SHP77 treated with DMSO at 0.1 percent for 48 hours (cell line): ENCODE measurements at places on chromosomes 2 and 18.

- no peak for DNase-seq
Observed at GRCh38 chr2:109686921-109687320, 72.8 kb downstream of the SOWAHC start.

GRCh38 chr18:49638209-49638785, 76.4 kb downstream of the LIPG start:
- DNase-seq, result no peak

DNA sequence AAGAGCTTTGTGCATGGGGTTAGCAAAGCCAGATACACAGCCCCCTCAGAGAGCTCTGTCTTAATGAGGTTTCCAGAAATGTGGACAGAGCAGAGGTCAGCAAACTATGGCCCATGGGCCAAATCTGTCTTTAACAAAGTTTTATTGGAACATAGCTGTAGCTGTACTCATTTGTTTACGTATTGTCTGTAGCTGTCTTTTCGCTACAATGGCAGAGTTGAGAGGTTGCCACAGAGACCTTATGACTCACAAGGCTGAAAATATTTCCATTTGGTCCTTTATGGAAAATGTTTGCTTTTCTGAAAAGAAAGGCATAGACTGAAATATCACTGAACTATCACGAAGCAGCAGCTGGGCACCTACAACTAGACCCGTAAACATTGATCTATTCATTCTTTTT, 841.8 kb downstream of the SLC4A3 start:
- no peak for DNase-seq

- DNase-seq, result peak; percentile 99
Observed at GRCh38 chr2:6103949-6104348, 411.8 kb downstream of the SOX11 start.

GRCh38 chr2:158967731-158968395, 577 bp upstream of the TANC1 start:
- no peak for DNase-seq

- DNase-seq, result no peak
Observed at GRCh38 chr18:23964282-23965238, 50.0 kb upstream of the TTC39C start.

- no peak for DNase-seq
Observed at GRCh38 chr2:218000136-218000535, 2.7 kb downstream of the TNS1 start.

DNA sequence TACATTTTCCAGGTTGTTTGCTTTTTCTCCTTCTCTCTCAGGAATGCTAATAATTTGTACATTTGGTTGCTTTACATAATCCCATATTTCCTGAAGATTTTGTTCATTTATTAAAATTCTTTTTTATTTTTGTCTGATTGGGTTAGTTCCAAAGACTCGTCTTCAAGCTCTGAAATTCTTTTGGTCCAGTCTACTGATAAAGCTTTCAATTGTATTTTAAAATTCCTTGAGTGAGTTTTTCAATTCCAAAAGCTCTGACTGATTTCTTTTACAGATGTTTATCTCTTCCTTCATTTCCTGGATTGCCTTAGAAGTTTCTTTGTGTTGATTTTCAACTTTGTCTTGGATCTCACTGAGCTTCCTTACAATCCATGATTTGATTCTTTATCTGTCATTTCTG, 50.0 kb downstream of the MBOAT2 start:
- no peak for DNase-seq

DNA sequence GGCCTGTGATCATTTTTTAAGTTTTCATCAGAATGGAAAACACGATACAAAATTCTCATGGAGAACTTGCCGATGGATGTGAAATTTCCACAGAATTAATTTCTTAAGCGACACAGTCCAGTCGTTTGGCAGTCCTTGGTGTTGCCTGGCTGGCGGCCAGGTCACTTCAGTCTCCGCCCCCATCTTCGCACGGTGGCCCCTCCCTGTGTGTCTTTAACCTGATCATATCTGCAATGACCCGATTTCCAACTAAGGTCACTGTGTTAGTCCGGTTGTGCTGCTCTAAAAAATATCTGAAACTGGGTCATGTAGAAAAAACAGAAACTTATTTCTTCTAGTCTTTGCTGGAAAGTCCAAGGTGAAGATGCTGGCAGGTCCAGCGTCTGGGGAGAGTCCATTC, 44.5 kb upstream of the COPS8 start:
- no peak for DNase-seq

DNA sequence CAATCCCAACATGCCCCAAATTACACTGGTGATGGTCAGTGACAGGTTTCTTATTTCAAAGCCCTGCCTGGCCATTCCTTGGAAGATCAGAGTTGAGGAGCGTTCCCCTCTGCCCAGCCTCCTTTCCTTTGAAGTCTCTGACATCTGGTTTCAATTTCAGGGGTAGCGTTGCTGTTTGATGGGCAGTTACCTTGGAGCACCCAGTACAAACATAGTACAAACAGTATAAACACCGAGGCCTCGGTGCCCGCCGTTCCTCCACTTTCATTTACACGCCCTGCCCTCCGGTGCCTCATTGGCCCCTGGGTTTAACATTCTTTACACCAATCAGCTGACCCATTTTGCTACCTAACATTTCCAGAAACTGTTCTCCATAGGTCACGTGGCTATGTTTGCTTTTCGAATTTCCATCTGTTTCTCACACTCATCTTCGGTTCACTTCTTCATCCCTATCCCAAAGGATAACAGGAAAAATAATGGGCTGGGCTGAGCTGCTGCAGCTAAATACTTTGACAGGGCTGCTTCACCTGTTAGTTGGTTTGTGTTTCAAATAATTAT, 65.6 kb downstream of the NRP2 start:
- DNase-seq, result no peak

DNA sequence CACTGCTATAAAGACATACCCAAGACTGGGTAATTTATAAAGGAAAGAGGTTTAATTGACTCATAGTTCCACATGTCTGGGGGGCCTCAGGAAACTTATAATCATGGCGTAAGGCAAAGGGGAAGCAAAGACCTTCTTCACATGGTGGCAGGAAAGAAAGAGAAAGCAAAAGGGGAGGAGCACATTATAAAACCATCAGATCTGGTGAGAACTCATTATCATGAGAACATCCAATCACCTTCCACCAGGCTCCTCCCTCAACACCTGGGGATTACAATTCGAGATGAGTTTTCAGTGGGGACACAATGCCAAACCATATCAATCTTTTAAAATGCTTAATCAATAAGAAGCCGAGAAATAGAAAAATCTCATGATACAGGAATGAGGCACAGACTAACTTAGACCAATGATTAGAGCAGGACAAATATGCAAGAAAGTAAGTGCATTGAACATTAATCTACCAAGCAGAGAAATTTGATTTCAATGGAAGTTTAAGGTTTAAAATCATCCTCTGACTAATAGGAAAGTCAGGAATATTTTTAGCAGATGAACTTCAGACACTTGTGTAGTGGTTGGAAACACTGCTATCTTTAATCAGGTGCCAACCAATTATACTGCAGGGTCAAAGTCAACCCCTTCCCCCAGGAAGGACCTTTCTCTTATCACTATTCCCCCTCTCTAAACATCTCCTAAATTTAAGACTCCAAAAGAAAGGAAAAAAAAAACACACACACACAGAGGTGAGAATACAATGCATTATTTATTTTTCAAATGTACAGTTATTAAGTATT, 259.2 kb downstream of the IRS1 start:
- no peak for DNase-seq

DNA sequence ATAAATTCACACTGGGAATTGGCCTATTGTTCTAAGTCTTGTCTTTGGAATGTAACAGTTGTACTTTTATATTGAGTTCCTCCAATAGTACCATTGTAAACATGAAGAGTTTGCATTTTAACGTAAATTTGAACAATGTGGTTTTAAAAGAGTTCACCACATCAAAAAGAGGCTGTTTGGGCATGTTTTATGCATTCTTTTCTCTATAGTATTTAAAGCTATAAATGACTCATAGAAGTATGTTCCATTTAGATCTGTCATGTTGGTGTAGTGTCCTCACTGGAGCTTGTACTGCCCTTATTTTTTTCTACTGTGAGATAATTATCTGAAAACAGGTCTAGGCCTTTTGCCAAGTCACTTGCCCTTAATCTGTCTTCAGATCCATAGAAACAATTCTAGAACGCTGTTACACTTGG, 141.9 kb downstream of the RHBDD1 start:
- DNase-seq, result no peak

DNA sequence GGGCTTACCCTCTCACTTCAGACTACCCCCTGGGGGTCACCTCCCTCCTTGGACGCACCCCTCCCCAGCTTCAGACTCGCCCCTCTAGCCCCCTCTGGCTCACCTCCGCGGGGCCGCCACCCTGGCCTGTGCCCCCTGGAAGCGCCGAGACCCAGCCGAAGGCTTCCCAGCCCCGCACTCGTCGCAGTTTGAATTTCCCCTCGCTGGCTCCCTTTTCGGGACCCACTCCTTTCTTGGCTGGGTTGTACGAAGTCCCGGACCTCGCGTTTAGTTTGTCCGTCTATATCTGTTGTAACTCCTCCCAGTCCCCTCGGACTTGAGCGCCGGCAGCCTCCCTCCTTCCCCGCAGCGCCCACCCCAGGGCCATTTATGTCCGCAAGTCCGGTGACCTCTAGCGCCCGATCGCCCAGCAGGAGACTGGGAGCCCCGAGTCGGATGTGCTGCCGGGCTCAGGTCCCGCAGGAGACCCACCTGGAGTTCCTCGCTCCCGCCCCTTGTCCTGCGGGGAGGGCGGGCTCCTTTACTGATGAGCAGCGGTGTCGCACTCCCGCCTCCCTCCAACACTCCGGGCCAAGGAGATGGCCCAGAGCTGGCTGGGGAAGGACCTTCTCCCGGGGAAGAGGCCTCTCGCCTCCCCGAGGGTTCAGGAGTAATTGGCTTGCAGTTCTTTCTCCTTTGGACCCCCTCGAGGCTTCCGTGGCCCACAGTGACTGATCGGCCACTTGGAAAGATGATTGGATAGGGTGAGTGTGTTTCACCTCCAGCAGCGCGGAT, 692 bp upstream of the RAX start:
- no peak for DNase-seq

- DNase-seq, result no peak
Observed at GRCh38 chr18:47929681-47930198, 719 bp downstream of the SMAD2 start.

GRCh38 chr2:127576433-127577207, 41.1 kb downstream of the MYO7B start:
- DNase-seq, result no peak

DNA sequence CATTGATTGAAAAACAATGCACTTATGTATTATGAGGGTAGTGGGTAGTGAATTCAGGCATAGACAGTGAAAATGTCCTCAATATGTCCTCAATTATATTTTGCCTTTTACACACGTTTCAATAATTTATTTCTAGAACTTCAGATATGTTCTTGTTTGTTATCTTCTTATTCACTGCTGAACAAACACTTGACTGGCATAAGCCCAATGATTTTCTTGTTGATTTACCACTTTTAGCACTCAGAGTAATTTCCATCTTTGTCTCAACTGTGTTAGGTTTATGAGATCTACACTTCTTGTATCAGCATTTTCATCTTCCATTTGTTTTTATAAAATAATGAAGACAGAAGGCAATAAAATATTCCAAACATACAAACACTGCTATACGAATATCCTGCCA, 61.8 kb upstream of the DCC start:
- no peak for DNase-seq

GRCh38 chr2:147688242-147688641, 156.6 kb upstream of the ACVR2A start:
- DNase-seq, result no peak

GRCh38 chr2:40403233-40403836, 48.6 kb downstream of the SLC8A1 start:
- DNase-seq, result no peak

DNA sequence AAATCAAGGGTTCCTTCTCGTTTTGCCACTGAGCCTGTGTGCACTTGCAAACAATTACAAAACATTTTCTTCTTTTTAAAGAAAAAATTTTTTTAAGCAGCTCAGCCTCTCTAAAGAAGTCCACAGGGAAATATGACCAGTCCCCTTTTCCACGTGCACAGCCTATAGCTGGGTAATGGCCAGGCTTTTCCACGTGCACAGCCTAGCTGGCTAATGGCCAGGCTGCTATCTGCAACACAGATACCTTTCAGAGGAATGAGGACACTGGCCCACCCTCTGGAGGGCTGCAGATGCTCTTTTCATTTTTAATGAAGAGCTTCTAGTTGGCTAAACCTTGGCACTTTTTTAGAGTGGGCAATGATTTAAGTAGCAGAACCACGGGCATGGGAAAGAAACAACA, 46.3 kb downstream of the ASB18 start:
- no peak for DNase-seq

DNA sequence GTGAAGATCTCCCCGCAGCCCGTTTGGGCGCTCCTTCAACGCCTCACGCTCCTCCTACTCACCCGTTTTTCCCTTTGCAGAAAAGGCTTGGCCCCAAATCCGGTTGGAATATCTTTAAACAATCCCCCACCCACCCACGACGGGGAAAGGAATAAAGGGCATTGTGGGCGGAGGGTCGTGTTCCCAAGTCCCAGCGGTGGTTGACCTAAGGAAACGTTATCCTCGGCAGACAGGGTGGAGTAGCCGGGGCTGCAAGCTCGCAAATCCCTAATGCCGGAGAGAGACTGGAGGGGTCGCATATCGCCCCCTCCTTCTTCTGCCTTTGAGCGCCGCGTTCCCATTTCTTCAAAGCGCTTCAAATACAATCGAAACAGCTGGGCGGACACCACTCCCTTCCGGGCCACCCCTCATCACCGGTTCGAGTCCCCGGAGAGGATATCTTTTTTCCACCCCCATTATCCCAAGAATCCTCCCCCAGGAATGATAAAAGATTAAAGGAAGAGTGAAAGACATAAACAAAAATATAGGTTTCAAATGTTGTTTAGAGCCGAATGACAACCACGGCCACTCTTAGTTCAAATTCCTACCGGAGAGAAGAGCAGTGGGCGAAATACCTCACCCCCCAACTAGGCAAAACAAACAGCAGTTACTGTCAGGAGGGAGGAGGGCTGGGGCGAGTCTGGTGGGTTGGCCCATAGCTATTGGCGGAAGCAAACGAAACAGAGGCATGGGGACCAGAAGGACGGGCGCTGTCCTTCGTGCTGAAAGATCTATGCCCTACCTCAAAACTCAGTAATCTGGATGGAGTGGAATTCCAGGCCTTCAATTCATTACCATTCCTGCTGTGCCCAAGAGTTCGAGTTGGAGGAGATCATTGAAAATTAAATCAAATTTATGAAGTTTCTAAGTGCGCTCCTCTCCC, 2.8 kb upstream of the GAD1 start:
- DNase-seq, result no peak

GRCh38 chr2:134466141-134466540, 212.3 kb downstream of the MGAT5 start:
- peak; percentile 8 for DNase-seq

GRCh38 chr2:207165121-207166038, at the start of gene KLF7:
TSS of gene KLF7 (minus strand) at chr2:207165948. CDS start at chr2:207165568, 380 bp downstream.
- peak; percentile 19 for DNase-seq

DNA sequence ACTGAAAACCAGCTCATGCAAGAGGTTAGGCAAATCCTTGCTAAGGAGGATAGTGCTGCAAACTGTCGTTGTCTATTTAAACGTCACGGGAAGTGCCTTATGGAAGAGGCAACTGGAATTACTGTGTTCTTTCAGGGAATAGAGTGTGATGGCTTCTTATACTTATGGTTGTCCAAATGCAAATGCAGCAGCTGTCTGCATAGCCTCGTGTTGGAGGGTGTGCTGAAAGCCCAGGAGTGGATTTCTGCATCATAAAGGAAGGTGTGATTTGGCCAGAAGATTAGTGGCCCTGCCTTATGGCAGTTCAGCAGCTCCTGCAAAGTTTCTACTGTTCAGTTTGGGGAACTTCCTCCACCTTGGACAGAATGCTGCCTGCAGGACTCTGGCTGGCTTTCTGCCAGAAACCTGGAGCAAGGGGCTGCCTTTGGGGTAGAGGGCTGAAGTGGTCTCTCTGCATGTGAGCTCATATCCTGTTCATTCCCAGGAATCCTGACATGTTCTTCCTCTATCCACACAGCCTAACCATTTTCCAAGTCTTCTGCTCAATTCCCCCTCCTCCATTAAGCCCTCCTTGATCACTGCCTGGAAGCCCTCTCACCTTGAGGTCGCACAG, 321.2 kb upstream of the CXCR4 start:
- no peak for DNase-seq
